Eye (tissue), 1 donor: ENCODE measurements at places on chromosomes 16 and 17.

DNA sequence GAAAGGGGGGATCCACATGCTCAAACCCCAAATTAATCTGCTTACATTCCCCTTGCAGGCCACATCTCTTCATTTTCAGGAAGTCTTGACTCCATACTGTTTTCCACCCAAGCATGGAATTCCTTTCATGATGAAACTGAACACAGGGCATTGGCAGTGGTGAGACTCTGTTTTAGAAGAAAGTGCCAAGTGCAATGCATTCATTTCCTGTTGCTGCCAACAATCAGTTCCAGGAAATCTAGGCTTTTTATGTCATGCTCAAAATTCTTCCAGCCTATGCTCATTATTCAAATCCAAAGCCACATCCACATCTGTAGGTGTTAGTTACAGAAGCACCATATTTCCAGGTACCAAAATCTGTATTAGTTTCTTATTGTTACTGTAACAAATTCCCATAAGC lies 4.1 kb downstream of the CCL2 start:
- DNase-seq, result no peak

DNA sequence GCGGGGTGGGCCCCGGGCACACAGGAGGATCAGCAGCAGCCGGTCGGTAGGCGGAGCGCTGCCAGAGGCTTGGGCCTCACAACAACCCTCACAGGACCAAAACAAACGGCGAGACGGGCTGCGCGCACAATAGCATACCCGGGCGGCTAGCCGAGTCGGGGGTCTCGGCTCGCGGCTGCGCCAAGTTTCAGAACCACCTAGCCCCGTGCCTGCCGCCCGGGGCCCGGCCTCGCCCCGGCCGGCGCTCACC lies 732 bp downstream of the ULK2 start:
- peak; percentile 88 for DNase-seq

GRCh38 chr16:65697521-65697920 lies 575.7 kb upstream of the CDH11 start:
- DNase-seq, result no peak

GRCh38 chr17:33779234-33779591 lies 475.9 kb upstream of the CCL2 start:
- peak; percentile 86 for DNase-seq

GRCh38 chr16:29714972-29715371 lies 30.8 kb downstream of the C16orf54 start:
- no peak for DNase-seq

DNA sequence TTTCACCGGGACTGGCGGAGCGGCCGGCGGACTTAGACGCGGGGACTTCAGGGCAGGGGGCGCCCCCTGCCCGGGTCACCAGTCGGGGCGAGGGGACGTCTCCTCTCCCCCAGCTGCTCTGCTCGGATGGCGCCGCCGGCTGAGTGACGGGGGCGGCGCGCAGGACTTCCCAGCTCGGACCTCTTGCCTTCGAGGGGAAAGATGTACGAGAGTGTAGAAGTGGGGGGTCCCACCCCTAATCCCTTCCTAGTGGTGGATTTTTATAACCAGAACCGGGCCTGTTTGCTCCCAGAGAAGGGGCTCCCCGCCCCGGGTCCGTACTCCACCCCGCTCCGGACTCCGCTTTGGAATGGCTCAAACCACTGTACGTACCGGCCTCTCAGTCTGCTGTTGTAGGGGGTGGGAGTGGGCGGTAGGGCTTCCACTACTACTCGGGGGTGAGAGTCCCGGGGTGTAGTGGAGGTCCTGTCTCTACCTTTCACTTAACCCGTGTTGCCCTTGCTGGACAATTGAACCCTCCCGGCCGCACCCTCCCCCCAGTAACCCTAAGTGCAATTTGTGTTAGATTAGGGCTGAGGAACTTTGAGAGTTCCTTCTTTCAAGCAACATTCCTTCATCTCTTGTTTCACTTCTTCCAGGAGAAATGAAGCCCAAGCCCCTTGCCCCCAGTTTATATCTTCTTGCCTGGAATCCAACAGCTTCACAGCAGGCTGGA lies 21.9 kb downstream of the GJD3 start:
- DNase-seq, result peak; percentile 63

GRCh38 chr16:87160701-87161337 lies 156.4 kb downstream of the C16orf95 start:
- DNase-seq, result no peak

- DNase-seq, result peak; percentile 72
These were observed 25.9 kb downstream of the RNF43 start for GRCh38 chr17:58391302-58391984.
